Osteocyte (in vitro differentiated cells): ENCODE measurements at places on chromosomes 3 and 15. TPM values are rescaled to one million over a fixed set of nuclear protein-coding genes. Genes with fewer than 3 reads are reported as not detected.
A peak's percentile ranks its signal among the peaks of the same experiment; 100 is the strongest.

- no peak for DNase-seq
- no peak overlapping the region for H3K4me3 ChIP-seq
- no peaks in the 10 kb centered on the region for H3K27me3 ChIP-seq
- H3K36me3 ChIP-seq: peaks cover 3% of the 10 kb centered on the region
- peaks cover 26% of the 10 kb centered on the region for H3K4me1 ChIP-seq
- H3K27ac ChIP-seq: no peak overlapping the region
These were observed 84.0 kb downstream of the LIPC start for GRCh38 chr15:58515807-58516206.

- peaks cover 28% of the 10 kb centered on the region for H3K4me1 ChIP-seq
- no peak overlapping the region for H3K4me3 ChIP-seq
- H3K27me3 ChIP-seq: peaks cover 8% of the 10 kb centered on the region
- no peak overlapping the region for H3K27ac ChIP-seq
These were observed 41.4 kb upstream of the USP3 start for GRCh38 chr15:63463036-63463435.

DNA sequence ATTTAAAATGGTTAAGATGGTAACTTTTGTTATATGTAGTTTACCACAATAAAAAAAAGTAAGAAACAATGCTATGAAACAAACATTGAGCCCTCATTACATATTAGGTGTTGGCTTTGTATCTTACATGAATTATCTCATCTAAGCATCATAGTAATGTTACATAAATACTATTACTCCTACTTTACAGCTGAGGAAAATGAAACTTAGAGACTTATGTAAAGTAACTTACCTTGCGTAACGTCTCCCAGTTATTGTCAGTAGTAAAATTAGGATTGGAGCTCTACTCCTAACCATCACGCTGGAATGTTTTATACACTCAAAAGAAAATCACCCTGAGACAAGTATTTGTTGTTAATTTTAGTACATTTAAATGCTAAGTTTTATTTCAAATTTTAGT, 42.2 kb downstream of the DNAJC13 start:
- H3K36me3 ChIP-seq: peaks cover 64% of the 10 kb centered on the region
- DNase-seq: no peak
- H3K27me3 ChIP-seq: no peaks in the 10 kb centered on the region
- no peak overlapping the region for H3K4me3 ChIP-seq
- peaks cover 11% of the 10 kb centered on the region for H3K4me1 ChIP-seq
- no peak overlapping the region for H3K27ac ChIP-seq

GRCh38 chr3:45140141-45140769, 5.9 kb downstream of the CDCP1 start:
- no peaks in the 10 kb centered on the region for H3K36me3 ChIP-seq
- H3K4me1 ChIP-seq: peaks cover 44% of the 10 kb centered on the region
- peak overlapping the region; percentile 66 for H3K27ac ChIP-seq
- no peak overlapping the region for H3K4me3 ChIP-seq
- no peak for DNase-seq

The NR2E3 gene
- not detected in 2 replicates for total RNA-seq

The PLS1 gene
- total RNA-seq: 0.78 and 1.5 TPM in 2 replicates
